ENCODE measurements at places on chromosomes 16 and 17.

DNA sequence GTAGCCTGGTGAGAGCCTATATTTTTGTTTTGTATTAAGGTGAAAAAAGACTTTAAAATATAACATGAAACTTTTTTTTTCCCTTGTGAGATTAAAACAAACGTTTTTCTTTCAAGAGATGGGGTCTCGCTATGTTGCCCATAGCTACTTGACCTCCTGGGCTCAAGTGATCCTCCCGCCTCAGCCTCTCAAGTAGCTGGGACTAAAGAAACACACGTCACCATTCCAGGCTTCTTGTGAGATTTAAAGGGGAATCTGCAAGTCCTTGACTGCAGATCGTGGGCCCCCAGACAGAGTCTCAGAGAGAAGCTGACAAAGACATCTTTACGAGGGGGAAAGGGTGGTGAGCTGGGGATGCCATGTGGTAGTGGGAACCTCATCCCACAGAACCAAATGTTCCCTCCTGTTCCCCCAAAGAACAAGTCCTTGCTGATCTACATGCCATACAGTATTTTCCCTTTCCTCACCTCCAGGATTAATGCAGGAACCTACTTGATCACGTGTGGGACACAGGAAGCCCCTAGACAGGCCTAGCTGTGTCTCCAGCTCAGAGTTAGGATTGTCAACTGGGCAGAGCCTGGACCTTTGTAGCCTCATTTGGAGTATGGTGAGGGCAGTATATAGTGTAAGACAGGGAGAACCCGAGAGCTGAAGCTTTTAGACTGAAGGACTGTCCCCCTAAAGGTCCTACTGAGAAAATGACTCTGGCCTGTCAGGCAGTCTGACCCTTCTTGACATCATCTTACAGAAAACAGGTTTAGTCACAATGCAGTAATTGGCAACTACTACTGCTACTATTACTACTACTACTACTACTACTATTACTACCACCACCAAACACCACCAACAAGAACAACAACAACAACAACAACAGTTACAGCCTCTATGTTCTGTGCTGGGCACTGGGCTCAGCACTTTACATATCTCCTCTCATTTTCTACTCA, 4.1 kb downstream of the MAP3K14 start:
- peak; percentile 21 for DNase-seq

GRCh38 chr16:69893106-69893505, 58.0 kb upstream of the CLEC18A start:
- no peak for DNase-seq

- no peak for DNase-seq
Observed at GRCh38 chr17:67559381-67559966, 158.3 kb upstream of the NOL11 start.

DNA sequence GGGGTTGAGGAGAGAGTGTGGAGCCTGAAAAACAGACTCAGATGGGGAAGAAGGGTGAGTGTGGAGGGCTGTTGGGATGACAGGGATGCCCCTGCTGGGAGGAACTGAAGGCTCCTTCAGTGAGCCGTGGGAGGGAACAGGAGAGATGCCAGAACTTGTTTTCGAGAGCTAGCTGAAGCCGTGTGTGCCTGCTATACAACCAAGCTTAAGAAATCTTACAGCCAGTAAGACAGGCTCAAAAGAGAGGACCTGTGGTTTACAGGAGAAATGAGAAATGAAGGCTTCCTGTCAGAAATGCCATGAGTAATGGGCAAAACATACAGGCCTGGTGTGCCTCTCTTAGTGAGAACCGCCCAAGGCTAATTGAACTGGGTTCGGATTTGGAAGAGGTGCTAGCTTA, 99.6 kb downstream of the SPACA3 start:
- DNase-seq: no peak

DNA sequence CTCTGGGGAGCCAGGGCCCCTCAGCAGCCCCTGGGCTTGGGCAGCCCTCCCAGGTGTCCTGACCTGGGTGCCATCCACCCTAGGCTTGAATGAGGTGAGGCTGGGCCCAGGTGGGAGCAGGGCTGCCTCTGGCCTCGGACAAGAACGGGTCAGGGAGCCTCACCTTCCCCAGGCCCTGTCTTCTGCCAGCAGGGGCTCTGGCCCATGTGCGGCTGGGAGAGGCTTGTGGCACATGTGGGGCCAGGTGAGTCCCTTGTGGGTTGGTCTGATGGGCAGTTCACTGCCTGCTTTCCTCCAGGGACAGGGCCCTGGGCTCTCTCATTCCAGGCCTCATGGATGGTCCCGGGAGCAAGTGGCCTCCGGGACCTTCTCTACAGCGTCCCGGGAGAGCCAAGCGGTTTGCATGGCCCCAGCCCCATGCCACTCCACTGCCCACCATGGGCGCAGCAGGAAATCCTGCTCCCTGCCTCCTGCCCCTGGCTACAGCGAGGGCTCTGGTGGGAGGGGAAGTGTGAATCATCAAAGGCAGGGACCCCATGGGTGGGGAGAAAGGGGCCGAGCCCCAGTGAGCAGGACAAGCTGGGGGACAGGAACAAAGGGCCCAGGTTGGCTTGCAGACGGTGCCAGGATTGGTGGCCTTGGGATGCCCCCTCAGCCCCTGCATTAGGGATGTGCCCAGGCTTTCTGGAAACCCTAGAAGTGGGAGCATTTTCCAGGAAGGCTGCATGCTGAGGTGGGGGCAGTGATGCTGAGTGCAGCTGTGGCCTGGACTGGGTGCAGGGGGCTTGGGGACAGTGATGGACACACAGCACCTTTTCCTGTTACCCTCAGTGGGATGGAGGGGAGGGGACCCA, 12.2 kb downstream of the VASN start:
- DNase-seq: no peak
